ENCODE measurements at places on chromosomes 6 and 20.

DNA sequence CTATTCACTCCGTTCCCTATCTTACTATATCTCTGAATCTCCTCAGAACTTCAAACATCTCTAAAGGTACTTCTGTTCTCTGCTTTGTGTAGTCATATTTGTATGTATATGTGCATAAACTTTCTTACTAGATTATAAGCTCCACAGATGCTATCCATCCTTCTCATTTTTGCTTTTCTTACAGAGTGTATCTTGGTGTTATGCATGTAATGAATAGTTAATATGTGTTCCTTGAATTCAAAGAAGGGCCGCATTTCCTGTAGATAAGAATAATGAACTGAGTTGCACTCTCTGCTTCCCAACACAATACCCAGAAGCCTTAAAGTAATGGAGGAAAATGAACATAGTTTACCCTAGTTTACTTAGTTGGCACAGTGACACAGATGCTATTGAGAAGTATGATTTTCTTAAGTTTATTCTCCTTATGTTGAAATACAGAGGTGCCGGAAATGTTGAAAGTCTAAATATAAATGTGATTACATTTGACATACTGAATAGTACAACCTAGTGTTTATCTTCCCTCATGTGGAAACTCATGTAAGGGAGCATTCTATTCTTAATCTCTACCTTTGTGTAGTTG, 6.0 kb downstream of the NUS1 start:
- no peak for ATAC-seq

- ATAC-seq, result no peak
Measured at GRCh38 chr6:15131651-15132061, 114.2 kb upstream of the JARID2 start.

- peak; percentile 67 for ATAC-seq
Measured at GRCh38 chr20:34363465-34364222, 571 bp downstream of the ITCH start.

GRCh38 chr6:118218156-118218555, 311.1 kb downstream of the SLC35F1 start:
- ATAC-seq, result no peak

DNA sequence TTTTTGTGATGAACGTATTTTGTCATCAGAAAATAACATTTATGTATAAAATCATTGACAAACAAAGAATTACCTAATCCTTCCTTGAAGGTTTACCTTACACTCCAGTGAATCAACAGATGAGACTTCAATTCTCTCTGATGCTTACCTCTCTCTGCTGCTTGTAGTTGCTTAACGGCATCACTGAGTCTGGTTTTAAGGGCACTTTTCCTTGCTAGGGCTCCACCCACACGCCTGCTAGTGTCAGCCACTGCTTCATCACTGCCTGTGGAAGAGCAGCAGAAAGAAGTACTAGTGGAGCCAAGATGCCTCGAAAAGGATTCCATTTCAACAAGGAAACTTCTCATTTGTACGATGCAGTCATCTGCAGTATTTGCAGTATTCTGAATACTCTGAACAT, 63.0 kb downstream of the FAM229B start:
- ATAC-seq, result no peak

DNA sequence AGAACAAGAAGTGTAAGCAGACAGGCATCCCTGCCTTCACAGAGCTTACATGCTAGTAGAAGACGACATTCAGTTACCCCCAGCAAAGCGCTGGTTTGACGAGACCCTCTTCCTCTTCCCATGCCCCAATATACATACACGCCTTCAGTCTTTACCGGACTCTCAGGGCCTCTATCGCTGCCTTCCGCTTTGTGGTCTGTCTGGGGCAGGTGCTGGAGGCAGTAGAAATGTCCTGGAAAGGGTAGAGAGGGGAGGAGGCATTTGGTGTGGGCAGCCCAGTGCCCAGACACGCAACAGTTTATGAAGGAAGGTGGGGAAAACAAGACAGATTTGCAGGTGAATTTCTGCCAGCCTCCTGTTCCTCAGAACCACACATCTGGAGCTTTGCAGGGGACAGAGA, 6.0 kb downstream of the SMPD2 start:
- ATAC-seq, result no peak

GRCh38 chr6:32622545-32623401, 14.4 kb upstream of the HLA-DQA1 start:
- peak; percentile 87 for ATAC-seq

GRCh38 chr6:5989141-5989723, 17.5 kb downstream of the NRN1 start:
- no peak for ATAC-seq

- ATAC-seq, result no peak
Measured at GRCh38 chr20:41100001-41100480, 37.3 kb upstream of the PLCG1 start.

DNA sequence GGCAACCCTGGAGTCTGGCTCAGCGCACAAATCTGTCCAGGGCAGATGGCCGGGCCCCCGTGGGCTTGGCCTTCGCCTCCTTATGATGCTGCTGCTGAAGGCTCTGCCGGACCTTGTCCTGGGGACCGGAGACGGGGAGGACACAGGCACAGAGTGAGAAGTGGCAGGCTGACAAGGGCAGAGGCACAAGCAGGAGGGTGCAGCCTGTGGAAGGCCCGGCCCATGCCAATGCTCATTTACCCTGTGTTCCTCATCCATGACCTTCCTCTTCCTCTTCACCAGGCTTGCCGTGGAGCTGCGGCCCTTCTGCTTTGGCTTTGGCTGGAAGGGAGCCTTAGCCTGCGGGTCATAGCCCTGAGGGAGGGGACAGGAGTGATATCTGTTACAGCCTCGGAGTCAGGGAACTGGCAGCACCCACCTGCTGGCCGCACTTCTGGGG, 2.4 kb downstream of the B3GALT4 start:
- ATAC-seq, result no peak

GRCh38 chr6:32700391-32701040, 34.1 kb upstream of the HLA-DQB1 start:
- ATAC-seq, result peak; percentile 55

GRCh38 chr6:134928151-134928900, 21.6 kb downstream of the ALDH8A1 start:
- no peak for ATAC-seq

GRCh38 chr6:170106906-170107525, 183.9 kb downstream of the DLL1 start:
- no peak for ATAC-seq

GRCh38 chr6:154430481-154430919, 73.9 kb upstream of the IPCEF1 start:
- ATAC-seq, result no peak

DNA sequence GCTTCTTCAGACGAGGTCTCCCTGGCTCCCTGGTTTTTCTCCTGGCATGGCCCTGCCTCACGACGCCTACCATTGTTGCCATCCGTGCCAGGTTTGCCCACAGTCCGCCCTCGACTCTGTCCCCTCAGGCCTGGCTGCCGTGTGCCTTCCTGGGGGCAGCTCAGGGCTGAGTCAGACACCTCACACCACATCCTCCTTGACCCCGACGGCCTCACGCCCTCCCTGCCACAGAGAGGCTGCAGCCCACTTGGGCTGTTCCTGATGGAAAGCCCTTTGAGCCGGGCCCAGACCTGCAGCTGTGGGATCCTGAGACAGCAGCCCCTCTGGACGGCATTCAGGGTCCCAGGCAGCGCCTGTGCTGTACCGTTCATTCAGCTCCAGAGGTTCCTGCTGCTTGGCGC, 108.3 kb downstream of the PSMB1 start:
- no peak for ATAC-seq

DNA sequence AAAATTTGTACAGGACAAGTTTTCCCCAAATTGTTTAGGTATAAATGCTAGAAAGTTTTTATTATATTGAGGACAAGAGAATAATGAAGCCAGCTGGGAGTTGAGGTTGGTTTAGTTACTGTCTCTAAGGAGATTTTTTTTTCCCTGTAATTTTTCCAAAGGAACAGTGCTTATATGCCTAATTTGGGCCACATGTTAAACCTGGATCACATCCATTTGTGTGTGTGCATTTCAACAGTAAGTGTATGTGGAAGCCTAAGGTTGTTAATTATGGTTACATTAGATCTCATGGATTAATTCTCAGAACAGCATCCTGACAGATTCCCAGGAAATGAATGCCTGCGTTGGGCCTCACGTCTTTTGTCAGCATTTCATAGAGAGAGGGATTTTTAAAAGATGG, 4.5 kb downstream of the IGF2R start:
- no peak for ATAC-seq

DNA sequence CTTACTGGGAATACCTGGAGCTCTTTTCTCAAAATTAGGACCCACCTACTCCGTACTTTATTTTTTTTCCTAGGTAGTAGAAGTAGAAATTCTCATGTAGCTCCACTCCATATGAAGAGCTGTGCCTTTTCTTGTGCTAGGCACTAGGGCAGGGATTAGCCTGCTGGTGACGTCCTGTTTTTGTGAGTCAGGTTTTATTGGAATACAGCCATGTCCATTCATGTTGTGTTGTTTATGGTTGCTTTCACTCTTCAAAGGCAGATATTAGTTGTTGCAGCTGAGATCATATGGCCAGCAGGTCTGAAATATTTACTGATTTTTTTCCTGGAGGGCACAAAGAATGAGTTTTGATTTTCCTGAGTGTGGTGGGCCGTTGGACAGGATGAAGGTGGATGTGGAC, 20.5 kb downstream of the XRN2 start:
- no peak for ATAC-seq

DNA sequence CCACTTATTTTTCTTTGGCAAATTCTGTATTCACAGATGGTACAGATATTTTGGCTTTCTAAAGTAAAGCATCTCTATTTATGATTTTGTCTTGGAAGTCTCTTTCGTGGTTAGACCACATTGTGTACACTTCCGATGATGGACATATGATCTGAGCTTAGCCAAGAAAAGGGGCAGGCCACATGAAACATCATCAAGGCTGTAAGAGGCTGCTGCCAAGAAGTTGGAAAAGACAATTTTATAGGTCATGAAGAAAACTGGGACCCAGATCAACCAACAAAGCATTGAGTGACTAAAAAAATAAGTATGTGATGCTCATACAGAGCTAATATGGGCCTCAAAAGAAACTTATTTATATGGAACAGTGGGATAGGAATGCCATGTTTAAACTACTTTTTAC, 266.4 kb downstream of the HAO1 start:
- no peak for ATAC-seq

DNA sequence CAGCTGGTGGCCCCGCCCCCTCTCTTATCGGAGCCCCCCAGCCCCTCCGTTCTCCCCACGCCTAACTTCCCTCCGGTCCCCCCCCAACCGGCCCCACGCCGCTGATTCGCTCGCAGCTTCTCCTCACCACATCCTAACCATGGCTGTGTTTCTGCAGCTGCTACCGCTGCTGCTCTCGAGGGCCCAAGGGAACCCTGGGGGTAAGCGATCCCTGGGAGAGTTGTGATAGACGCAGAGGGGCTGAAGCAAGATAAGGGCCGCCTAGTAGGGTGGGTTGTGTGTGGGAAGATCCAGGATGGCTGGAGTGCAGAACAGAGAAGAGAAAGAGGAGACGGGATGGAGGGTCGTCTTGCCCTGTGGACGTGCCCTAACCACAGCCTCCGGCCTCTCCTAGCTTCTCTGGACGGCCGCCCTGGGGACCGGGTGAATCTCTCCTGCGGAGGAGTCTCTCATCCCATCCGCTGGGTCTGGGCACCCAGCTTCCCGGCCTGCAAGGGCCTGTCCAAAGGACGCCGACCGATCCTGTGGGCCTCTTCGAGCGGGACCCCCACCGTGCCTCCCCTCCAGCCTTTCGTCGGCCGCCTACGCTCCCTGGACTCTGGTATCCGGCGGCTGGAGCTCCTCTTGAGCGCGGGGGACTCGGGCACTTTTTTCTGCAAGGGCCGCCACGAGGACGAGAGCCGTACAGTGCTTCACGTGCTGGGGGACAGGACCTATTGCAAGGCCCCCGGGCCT, at the start of gene MPIG6B:
Gene MPIG6B, plus strand, starts transcription at position 129 of the 735 bp plus-strand sequence. Its CDS starts 11 bp downstream, at position 140.
- no peak for ATAC-seq

DNA sequence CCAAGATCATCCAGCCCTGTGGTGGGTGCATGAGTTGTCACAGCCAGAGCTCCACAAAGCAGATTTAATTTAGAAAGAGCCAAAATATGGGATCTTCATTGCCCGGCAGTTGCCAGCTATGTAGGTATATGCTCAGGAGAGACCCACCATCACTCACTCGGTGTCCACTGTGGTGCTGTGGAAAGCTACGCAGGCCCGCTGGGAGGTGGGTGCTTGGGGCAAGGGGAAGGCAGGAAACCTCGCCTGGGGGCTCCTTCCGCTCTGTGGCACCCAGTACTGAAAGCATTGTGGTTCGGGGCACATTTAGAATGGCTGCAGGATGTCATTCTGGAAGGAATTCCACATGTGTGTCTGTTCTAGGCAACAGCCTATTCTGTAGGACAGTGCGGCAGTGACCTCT, 259.9 kb downstream of the TAF4 start:
- ATAC-seq, result no peak

DNA sequence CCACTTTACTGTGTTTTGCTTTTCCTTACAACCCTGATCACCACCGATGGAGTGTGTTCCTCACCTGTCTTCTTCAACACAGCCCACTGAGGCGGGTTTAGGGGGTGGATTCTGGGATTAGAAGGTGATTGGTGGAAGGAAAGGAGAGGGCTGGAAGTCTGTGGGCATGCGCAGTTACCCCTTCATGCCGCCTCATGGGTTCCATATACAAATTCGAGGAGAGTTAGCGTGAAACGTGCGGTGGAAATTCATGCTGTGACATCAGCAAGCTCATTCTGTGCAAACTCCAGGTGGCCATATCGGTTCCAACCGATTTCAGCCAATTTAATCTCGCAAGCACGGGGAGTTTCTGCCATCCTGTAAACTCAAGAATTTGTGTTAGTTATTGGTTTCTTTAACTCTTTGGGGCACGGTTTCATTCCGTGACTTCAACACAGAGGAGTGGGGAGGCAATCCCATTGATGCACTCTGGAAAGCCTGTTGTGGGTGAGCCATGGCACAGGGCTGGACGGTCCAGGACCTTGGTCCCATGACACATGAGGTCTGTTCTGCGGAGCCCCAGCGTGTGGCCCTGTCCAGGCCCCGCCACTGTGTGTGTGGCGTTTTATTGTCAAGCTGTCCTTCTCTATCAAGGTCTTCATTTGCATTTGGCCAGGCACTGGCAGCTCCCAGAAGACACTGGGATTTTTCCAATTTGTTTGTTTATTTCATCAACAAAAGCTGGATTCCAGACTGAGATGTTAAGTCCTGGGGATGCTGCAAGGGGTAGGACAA, 482.8 kb upstream of the SULF2 start:
- no peak for ATAC-seq

DNA sequence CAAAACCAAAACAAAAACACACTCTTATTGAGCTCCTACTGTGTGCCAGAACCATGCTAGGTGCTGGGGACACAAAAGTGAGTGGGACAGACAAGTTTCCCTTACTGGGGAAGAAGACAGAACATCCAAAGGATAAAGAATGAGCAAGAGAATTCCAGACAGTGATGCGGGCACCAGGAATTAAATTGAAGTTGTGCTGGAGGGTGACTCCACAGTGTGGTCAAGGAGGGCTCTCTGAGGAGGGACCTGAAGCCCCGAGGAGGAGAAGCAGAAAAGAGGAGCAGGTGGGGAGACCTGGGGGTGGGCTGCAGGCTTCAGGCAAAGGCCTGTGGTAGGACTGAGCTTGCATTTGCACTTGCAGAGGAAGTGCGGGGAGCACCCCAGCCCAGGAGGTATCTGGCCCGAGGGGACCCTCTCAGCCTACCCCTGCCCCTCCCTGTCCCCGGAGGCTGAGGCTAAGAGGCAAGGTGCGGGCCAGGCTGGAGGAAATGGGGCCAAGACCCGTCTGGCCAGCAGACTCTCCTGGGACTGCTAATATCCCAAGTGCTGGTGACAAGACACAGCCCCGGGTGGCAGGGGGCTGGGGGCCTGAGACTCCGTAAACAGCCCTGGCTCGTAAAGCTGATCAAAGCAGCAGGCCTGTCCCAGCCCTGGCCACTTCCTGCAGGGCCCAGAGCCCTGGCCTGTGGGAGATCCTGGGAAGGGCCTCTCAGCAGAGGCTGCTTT, 57.1 kb downstream of the SNAI1 start:
- ATAC-seq, result no peak

GRCh38 chr6:36126121-36126520, 4.2 kb upstream of the MAPK13 start:
- ATAC-seq, result no peak

All from activated T-helper 17 cell treated with anti-CD3 and anti-CD28 coated beads, Interleukin-2, amount 50 U/mL, for 72 hours (primary cell).